ENCODE measurements at places on chromosomes 7 and 10.

DNA sequence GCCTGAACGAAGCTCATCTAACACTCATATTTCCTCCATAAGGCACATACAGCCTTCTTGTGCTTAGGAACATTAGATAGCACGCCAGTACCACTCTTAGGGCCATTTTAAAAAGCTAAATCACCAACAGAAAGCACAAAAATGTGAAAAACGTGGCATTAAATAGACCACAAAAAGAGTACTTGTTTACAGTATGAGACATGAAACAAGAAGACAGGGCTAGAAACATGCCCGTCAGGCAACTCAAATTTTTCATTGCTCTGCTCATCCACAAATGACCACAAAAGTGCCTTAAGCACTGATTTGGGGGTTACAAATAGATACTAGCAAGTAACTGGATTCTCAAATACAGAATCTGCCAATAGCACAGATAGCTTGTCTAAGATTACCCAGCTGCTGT lies 67.8 kb downstream of the ELMO1 start:
- H3K27me3 ChIP-seq, result no peaks in the 10 kb centered on the region
- no peak overlapping the region for H3K4me3 ChIP-seq
- DNase-seq, result no peak
- no peaks in the 10 kb centered on the region for H3K36me3 ChIP-seq

GRCh38 chr10:22459496-22459895 lies 114.2 kb downstream of the SPAG6 start:
- no peaks in the 10 kb centered on the region for H3K4me1 ChIP-seq
- H3K36me3 ChIP-seq, result no peaks in the 10 kb centered on the region
- no peaks in the 10 kb centered on the region for H3K27me3 ChIP-seq
- no peak overlapping the region for H3K27ac ChIP-seq
- DNase-seq, result no peak
- no peak overlapping the region for H3K4me3 ChIP-seq

DNA sequence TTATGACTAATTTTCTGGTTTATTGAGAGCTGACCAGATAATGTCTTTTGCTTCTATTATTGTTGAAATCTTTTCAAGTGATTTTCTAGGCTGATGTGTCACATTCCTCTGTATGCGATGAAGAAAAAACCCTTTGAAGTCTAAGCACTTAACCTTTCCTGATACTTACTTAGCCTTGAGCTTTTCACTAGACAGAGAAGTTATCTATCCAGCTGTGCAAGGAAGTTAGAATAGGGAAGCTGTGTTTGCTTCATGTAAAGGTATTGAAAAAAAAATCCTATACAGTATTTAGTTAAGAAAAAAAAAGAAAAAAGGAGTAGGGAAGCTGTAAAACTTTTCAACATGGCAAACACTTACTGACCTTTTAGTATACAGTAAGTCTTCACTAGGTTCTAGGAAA lies 117.6 kb upstream of the DNAJB12 start:
- H3K27me3 ChIP-seq, result no peaks in the 10 kb centered on the region
- no peak for DNase-seq
- H3K4me3 ChIP-seq, result no peak overlapping the region
- peaks cover 20% of the 10 kb centered on the region for H3K36me3 ChIP-seq

DNA sequence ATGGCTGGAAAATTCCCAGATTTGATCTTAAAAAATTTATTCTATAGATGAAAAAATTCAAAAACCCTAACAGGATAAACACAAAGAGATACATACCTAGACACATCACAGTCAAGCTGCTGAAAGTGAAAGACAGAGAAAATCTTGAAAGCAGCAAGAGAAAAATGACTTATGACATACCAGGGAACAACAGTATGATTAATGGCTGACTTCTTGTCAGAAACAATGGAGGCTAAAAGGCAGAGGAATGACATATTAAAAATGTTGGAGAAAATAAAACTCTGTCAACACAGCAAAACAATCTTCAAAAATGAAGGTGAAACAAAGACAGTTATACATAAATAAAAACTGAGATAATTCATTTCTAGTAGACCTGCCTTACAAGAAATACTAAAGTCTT lies 442.7 kb downstream of the IPMK start:
- no peak for DNase-seq
- H3K36me3 ChIP-seq, result no peaks in the 10 kb centered on the region
- no peak overlapping the region for H3K27ac ChIP-seq
- H3K4me3 ChIP-seq, result no peak overlapping the region
- no peaks in the 10 kb centered on the region for H3K4me1 ChIP-seq
- H3K27me3 ChIP-seq, result no peaks in the 10 kb centered on the region

DNA sequence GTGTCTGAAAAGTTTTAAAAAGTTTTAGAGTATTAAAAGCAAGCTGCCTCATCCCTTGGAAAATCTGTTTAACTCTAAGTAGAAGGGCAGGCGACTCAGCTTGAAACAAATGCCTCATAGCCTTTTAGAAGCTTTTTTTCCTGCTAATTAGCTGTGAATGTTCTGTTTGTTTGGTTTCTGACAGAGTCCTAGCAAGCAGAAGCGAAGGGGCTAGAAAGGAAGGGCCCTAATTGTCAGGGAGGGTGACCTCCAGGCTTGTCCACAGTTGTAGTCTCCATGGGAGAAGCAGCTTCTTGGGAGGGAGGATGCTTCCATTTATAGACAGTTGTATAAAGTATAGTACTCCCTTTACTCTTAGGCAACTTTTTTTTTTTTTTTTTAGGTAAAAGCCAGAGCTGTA lies 90.9 kb downstream of the DNAJC1 start:
- H3K27me3 ChIP-seq, result no peaks in the 10 kb centered on the region
- no peak overlapping the region for H3K27ac ChIP-seq
- no peaks in the 10 kb centered on the region for H3K4me1 ChIP-seq
- H3K36me3 ChIP-seq, result no peaks in the 10 kb centered on the region
- DNase-seq, result no peak

- H3K27ac ChIP-seq, result no peak overlapping the region
- H3K36me3 ChIP-seq, result no peaks in the 10 kb centered on the region
- H3K27me3 ChIP-seq, result no peaks in the 10 kb centered on the region
- no peak for DNase-seq
These were observed 97.4 kb downstream of the CHN2 start for GRCh38 chr7:29291723-29292618.

DNA sequence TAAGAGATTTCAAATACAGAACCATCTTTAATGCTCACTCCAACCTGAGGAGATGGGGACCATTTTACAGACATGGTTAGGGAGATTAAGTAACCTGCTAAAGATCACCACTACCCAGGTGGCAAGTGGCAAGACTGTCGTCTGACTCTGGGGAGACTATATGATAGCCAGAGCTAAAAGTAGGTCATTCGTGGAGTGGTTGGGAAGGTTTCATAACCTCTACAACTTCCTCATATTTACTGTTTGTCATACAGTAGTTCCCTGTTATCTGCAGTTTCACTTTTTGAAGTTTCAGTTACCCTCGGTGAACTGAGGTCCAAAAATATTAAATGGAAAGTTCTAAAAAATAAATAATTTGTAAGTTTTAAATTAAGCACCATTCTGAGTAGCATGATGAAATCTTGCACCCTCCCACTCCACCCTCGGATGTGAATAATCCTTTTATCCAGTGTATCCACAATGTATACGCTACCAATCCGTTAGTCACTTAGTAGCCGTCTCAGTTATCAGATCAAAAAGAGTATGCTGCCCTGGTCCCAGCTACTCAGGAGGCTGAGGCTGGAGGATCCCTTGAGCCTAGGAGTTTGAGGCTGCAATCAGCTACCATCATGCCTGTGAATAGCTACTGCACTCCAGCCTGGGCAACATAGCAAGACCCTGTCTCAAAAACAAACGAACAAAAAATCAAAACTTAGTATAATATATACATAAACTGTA lies 14.9 kb upstream of the LGI1 start:
- no peaks in the 10 kb centered on the region for H3K36me3 ChIP-seq
- peaks cover 7% of the 10 kb centered on the region for H3K4me1 ChIP-seq
- H3K27me3 ChIP-seq, result no peaks in the 10 kb centered on the region
- no peak for DNase-seq

GRCh38 chr10:103829838-103830465 lies 25.4 kb downstream of the SH3PXD2A start:
- no peak overlapping the region for H3K4me3 ChIP-seq
- H3K27me3 ChIP-seq, result no peaks in the 10 kb centered on the region
- no peak overlapping the region for H3K27ac ChIP-seq
- H3K36me3 ChIP-seq, result no peaks in the 10 kb centered on the region

DNA sequence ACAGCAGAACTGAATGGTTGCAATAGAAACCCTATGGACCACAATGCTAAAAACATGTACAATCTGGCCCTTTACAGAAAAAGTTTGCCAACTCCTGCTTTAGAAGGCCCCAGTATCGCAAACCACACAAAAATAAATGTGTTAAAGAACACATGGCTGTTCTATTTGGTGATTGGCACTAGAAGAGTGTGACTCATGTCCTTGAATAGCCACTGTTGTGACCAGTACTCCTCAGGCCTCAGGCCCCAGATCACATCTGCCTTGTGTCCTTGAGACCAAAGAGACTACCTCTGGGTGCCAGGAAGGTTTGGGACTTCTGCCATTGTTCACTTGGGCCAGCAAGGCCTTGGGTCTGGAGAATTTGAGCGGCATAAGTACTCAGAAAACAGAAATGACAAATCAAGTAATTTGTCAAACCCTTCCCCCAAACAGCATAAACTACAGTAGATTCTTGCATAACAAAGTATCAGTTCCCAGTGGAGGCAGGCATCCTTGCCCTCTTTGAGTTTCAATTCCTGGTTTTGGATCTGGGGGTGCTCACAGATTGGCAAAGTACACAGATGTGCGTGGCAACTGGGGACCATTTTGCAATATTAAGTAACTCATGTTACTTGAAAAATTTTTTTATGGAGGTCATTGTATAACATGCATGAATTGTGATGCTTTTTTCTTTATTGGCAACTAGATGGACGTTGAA lies 50.2 kb downstream of the MTURN start:
- no peaks in the 10 kb centered on the region for H3K36me3 ChIP-seq
- H3K27ac ChIP-seq, result peak overlapping the region; percentile 54
- peak; percentile 85 for DNase-seq
- no peaks in the 10 kb centered on the region for H3K27me3 ChIP-seq
- H3K4me3 ChIP-seq, result no peak overlapping the region

DNA sequence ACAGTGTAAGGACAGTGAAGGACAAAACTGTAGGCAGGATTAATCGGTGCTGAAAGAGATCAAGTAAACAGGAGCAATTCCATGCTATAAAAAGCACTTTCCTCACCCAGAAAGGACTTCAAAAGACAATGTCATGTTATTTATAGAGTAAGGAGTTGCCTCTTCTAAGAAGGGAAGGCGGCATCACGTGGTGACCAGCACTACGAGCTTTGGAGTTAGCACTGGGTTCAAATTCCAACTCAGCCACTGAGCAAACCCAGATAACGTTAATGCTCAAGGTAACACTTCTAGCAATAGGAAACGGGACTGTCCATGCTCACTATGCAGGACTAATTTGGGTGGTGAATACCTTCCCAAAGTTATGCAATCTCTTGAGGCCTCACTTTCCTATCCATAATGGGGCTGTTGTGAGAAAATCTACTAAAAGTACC lies 715 bp upstream of the PANK1 start:
- peak overlapping the region; percentile 72 for H3K27ac ChIP-seq
- peak overlapping the region; percentile 92 for H3K4me3 ChIP-seq
- no peaks in the 10 kb centered on the region for H3K4me1 ChIP-seq
- no peak for DNase-seq
- no peaks in the 10 kb centered on the region for H3K36me3 ChIP-seq

GRCh38 chr7:117008886-117009531 lies 55.7 kb downstream of the ST7 start:
- peaks cover 10% of the 10 kb centered on the region for H3K4me1 ChIP-seq
- H3K36me3 ChIP-seq, result no peaks in the 10 kb centered on the region
- H3K27ac ChIP-seq, result no peak overlapping the region
- no peak overlapping the region for H3K4me3 ChIP-seq

DNA sequence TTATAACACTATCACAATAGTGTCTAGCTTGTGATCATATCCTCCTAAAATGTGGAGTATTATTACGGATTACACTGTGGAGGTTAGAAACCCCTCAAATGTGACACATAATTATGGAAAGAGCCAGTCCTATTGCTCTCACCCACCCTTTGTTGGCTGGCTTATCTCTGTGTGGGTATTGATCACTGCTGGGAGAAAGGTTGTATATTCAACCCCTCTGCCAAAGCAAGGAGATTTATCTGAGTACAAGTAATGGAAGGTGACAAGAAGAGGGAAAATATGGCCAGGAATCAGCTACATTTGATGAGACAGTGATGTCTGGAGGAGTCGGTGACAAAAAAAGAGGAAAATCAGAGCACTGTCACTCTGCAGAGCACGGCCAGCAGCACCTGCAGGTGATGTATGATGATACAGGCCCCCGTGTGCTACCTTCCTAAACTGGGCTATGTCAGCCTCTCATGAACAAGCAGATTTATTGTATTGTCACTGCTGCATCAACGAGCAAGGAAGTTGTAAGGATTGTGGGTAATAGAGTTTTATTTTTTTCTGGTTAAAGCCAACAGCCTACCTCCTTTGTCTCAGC lies 235.3 kb downstream of the PHF14 start:
- H3K36me3 ChIP-seq, result no peaks in the 10 kb centered on the region
- H3K27ac ChIP-seq, result no peak overlapping the region
- no peak for DNase-seq
- no peak overlapping the region for H3K4me3 ChIP-seq
- no peaks in the 10 kb centered on the region for H3K27me3 ChIP-seq
- H3K4me1 ChIP-seq, result no peaks in the 10 kb centered on the region

- no peaks in the 10 kb centered on the region for H3K27me3 ChIP-seq
- no peak overlapping the region for H3K27ac ChIP-seq
- H3K36me3 ChIP-seq, result no peaks in the 10 kb centered on the region
- DNase-seq, result no peak
- H3K4me1 ChIP-seq, result no peaks in the 10 kb centered on the region
These were observed 308.5 kb downstream of the REEP3 start for GRCh38 chr10:63829573-63830149.

GRCh38 chr7:99218406-99219184 lies 10.7 kb upstream of the KPNA7 start:
- H3K4me3 ChIP-seq, result no peak overlapping the region
- H3K4me1 ChIP-seq, result no peaks in the 10 kb centered on the region
- DNase-seq, result no peak
- H3K27me3 ChIP-seq, result no peaks in the 10 kb centered on the region

DNA sequence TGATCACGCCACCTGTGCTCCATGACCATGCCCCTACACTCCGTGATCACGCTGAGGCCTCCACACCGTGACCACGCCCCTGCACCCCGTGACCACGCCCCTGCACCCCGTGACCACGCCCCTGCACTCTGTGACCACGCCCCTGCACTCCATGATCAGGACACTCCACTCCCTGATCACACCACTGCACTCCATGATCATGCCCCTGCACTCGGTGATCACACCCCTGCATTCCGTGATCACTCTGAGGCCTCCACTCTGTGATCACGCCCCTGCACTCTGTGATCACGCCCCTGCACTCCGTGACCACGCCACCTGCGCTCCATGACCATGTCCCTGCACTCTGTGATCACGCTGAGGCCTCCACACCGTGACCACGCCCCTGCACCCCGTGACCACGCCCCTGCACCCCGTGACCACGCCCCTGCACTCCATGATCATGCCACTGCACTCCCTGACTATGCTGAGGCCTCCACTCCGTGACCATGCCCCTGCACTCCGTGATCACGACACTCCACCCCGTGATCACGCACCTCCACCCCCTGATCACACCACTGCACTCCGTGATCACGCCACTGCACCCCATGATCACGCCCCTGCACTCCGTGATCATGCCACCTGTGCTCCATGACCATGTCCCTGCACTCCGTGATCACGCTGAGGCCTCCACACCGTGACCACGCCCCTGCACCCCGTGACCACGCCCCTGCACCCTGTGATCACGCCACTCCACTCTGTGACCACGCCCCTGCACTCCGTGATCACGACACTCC lies 27.7 kb downstream of the STK32C start:
- H3K4me3 ChIP-seq, result no peak overlapping the region
- H3K27ac ChIP-seq, result no peak overlapping the region
- DNase-seq, result no peak
- H3K4me1 ChIP-seq, result no peaks in the 10 kb centered on the region
- no peaks in the 10 kb centered on the region for H3K27me3 ChIP-seq

- no peaks in the 10 kb centered on the region for H3K36me3 ChIP-seq
- DNase-seq, result no peak
- H3K4me1 ChIP-seq, result peaks cover 3% of the 10 kb centered on the region
- no peak overlapping the region for H3K4me3 ChIP-seq
These were observed 88.7 kb downstream of the ARID5B start for GRCh38 chr10:61989995-61990760.
